Stimulated activated CD4-positive, alpha-beta T cell treated with anti-CD3 and anti-CD28 coated beads, Interleukin-1b, Interleukin-23, amount 100 ng/mL, for 48 hours (primary cell): ENCODE measurements at places on chromosomes 4 and X.

GRCh38 chr4:4778554-4778953 lies 80.9 kb upstream of the MSX1 start:
- DNase-seq, result no peak

DNA sequence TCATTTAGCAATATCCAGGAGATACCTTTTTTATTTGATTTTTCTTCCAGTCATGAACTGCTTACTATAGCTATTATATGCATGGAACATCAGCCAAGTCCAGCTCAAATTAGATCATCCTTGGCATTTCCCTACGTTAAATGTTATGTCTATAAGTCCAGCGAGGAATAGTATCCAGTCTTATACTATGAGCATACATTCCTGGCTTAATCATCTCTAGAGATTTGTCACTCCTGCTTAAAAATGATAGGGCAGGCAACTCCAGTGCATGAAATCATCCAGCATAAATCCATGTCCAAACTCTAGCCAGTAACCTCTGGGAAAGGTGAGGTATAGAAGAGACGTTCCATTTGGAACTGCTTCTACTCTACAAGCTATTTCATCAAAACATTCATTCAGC lies 126.7 kb upstream of the VCX2 start:
- DNase-seq, result no peak

DNA sequence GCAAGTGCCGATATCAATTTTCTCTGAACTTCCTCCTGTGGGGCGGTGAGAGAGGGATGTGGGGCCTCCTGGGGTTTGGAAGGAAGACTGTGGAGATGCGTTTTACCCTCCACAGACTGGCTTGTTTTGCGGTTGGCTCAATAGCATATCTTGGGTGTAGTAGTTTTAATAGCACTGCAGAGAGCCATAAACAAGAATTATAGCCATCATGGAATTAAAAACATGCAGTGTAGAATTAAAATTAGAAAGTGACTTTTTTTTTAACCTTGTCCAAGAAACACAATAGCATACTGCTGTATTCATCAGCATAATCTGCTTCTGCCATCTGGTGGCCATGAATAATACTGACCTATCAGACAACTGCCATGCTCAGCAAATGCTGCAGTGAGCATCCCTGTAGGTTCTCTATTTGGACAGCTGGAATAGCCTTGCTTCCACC lies 47.3 kb upstream of the SCML1 start:
- DNase-seq, result peak; percentile 11

DNA sequence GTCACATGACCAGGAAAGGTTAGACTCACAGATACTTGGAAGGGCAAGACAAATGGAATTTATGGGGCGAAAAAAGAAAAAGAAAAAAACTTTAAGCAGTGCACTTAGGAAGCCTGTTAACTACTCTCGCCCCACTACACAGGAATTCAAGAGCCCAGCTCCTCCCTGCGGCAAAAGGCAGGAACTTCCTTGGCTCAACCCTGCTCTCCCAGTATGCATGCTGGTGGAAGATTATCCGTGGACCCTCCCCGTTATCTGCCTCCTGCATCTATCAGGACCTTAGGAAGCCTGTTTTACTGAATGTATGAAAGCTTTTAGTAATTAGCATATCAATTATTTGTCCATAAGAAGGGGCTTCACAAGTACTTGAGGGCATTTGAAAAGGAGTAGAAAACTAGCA lies 40.1 kb upstream of the RPA4 start:
- no peak for DNase-seq

GRCh38 chrX:112368371-112368770 lies 285.8 kb upstream of the TRPC5 start:
- no peak for DNase-seq

DNA sequence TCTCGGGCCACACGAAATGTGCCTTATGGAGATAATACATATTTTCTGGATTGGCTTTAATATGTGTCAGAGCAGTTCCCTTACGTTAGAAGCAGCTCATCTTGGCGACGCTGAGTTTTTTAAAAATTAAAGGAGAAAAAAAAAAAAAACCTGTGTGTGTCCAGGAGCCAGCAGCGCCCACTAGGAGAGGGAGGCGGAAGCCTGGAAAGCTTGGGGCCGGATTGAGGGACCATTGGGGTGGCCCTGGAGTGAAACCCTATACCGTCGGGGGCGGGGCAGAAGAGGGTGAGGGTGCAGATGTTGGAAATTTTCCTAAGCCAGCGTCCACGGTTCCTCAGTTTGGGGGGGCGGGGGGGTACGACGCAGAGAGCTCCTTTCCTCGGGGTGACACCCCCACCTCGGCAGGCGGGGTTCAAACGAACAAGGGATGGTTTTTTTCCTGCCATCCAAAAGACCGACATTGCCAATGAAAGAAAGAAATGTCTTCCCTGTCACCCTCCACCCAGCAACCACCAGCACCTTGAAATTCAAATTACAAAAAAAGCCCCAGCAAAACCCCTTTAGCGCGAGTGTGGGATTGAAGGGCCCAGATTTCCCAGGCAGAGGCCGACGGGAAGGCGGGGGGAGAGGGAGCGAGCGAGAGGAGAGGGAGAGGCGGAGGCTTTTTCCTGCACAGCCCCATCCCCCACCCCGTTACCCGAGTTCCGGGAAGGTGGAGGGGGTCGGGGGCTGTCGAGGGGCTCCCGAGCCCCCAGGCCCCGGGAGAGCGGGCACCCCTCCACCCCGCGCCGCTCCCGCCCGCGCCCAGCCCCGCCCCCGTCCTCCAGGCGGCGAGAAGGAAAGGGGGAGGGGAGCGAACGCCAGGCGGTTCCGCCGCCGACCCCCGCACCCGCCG lies 859 bp downstream of the SMARCA1 start:
- DNase-seq, result no peak

- DNase-seq, result no peak
Observed at GRCh38 chrX:130770615-130771014, 132.4 kb downstream of the ENOX2 start.
